ENCODE measurements at places on chromosomes 3 and 15. TPM values are rescaled to one million over a fixed set of nuclear protein-coding genes. Genes with fewer than 3 reads are reported as not detected.

DNA sequence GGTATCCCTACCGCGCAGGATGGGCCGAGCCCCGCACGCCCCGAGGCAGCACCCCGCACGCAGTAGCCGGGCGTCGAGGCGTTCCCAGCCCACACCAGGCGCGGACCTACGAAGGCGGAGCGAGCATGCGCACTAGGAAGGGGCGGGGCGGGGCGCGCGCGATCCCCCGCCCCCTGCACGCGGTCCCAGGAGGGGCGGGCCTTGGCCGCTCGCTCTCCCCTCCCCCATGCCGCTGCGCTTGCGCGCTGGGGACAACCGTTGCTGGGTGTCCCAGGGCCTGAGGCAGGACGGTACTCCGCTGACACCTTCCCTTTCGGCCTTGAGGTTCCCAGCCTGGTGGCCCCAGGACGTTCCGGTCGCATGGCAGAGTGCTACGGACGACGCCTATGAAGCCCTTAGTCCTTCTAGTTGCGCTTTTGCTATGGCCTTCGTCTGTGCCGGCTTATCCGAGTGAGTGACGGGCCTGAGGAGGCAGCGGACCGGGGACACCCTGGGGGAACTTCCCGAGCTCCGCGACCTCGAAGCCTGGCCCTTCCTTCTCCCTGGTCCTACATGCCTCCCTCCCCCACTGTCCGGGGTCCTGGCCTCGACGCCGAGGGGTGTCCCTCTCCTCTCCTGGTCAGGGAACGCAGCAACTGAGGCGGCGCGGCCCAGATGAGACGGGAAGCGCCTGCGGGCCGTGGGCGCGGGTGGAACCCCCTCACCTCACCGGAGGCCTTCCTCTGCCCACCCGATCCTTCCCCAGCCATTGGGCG is at the start of gene SPESP1:
Gene SPESP1, plus strand, starts transcription at position 258 of the 755 bp plus-strand sequence. Its CDS starts 129 bp downstream, at position 387.
- H3K27me3 ChIP-seq = no peaks in the 10 kb centered on the region
- no peak within 1 kb of the TSS for H3K27ac ChIP-seq
- DNase-seq = no peak
- no peaks in the 10 kb centered on the region for H3K36me3 ChIP-seq
- peak within 1 kb of the TSS; percentile 60 for H3K4me3 ChIP-seq
- no peaks in the 10 kb centered on the region for H3K4me1 ChIP-seq

- DNase-seq = no peak
- H3K36me3 ChIP-seq = no peaks in the 10 kb centered on the region
- no peak overlapping the region for H3K27ac ChIP-seq
Measured at GRCh38 chr3:44223299-44223698, 18.4 kb upstream of the TOPAZ1 start.

DNA sequence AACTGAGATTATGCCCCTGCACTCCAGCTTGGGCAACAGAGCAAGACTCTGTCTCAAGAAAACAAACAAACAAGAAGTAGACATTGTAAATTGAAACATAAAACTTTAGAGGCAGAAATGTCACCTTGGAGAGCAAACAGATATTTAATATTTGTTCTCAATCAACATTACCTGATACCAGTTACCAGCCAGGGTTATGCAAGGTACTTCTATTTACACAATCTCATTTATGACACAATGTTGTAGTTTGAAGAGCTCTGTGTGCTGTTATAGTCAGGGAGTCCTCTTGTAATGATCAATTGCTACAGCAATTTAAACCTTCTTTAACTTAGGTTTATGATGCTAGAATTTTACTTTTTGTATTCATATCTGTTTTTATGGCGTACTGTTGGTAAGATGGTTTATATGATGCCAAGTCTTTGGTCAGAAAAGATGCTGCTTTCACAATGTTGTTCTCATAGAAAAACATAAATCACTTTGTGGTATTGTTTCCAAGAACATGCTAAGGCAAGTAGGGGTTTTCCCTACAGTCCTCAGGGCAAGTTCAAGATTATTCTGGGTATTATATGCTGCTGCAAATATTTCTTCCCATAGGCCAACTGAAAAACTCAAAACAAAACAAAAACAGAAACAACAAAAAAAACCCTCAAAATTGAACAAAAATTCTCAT is 173.5 kb downstream of the TNIK start:
- H3K4me1 ChIP-seq = peaks cover 28% of the 10 kb centered on the region
- H3K4me3 ChIP-seq = no peak overlapping the region
- no peak overlapping the region for H3K27ac ChIP-seq
- H3K27me3 ChIP-seq = no peaks in the 10 kb centered on the region
- no peaks in the 10 kb centered on the region for H3K36me3 ChIP-seq

- H3K4me1 ChIP-seq = peaks cover 5% of the 10 kb centered on the region
- H3K36me3 ChIP-seq = peaks cover 49% of the 10 kb centered on the region
- no peak for DNase-seq
- H3K27me3 ChIP-seq = no peaks in the 10 kb centered on the region
- no peak overlapping the region for H3K27ac ChIP-seq
Measured at GRCh38 chr15:88627463-88627862, 6.3 kb downstream of the AEN start.

GRCh38 chr3:127632035-127632820 is 3.2 kb downstream of the PODXL2 start:
- H3K4me3 ChIP-seq = no peak overlapping the region
- no peak for DNase-seq
- H3K4me1 ChIP-seq = peaks cover 8% of the 10 kb centered on the region
- H3K36me3 ChIP-seq = no peaks in the 10 kb centered on the region
- H3K27ac ChIP-seq = no peak overlapping the region

DNA sequence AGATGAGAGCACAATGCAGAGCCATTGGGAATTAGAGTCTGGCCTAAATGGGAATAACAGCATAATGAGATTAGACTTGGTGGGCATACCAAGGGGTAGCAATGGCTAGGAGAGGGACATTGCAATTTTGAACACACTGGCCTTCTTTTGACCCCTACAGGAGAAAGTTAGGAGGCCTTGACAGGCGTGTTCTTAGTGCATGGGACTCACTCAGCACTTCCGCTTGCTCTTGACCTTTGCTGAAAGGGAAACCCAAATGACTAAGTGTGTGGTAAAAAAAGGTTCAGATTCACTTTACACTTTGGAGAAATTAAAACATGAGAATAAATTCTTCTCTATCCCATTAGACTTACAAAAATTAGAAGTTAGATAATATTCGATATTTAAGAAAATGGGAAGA is 317.4 kb downstream of the DIPK2A start:
- no peak for DNase-seq
- no peaks in the 10 kb centered on the region for H3K4me1 ChIP-seq
- H3K4me3 ChIP-seq = no peak overlapping the region
- no peaks in the 10 kb centered on the region for H3K36me3 ChIP-seq

DNA sequence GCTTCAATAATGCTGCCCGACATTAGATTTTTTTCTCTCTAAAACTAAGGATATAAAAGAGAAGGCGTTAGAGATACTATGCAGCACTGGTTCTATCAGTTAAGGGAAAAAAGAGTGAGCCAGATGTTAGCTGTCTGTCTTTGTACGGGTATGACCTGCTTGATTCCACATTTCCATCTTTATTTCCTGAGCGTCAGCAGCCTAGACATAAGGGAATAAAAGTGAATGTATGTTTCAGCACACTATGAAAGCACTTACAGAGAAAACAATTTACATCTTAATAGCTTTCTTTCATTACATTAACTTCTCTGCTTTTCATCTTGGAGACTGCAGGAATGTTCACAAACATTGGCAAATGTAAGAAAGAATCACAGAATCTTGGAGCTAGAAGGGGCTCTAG is 319.3 kb downstream of the CTNNB1 start:
- no peak overlapping the region for H3K27ac ChIP-seq
- no peaks in the 10 kb centered on the region for H3K4me1 ChIP-seq
- no peaks in the 10 kb centered on the region for H3K36me3 ChIP-seq

DNA sequence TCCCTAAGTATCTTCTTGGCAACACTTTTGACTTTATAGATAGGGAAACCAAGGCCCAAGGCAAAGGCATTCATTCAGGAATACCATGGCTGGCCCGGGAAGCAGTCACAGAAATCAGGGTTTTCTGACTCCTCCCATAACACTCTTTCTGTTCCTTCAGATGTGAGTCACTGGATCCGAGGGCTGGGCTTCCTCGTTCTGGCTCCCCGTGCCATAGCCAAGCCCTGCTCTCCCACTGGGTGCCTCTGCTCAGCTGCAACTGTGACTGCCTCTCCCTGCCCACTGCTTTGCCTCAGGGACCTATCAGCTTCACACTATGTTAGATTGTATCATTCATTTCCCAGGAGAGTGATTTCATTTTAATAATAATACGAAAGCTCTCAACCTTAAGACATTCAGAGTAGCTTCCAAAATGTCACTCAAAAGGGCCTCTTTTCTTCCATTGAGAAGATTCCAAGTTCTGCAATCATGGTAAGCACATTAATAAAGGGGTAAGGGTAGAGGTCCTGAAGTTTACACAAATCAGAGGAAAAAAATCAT is 50.2 kb downstream of the GABRB3 start:
- H3K27me3 ChIP-seq = no peaks in the 10 kb centered on the region
- H3K36me3 ChIP-seq = no peaks in the 10 kb centered on the region
- no peaks in the 10 kb centered on the region for H3K4me1 ChIP-seq
- H3K4me3 ChIP-seq = no peak overlapping the region
- DNase-seq = no peak

DNA sequence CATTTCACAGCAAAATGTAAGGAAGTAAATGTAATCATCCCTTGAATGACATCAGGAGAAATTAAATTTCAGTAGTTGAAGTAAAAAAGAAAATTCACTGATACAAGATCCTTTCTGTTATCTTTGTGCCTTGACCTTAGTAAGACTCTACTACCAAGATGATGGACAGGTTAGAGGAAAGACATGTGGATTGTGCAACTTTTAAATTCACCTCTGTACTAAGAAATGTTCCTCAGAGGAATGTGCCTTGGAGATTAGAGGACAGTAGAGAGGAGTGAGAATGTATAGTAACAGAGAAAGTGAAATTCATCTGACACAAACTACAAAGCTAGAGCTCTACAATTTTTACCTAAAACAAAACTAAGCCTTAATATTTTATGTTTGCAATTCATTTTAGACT is 375.3 kb downstream of the PLOD2 start:
- no peaks in the 10 kb centered on the region for H3K27me3 ChIP-seq
- H3K27ac ChIP-seq = no peak overlapping the region
- H3K4me3 ChIP-seq = no peak overlapping the region
- no peak for DNase-seq
- H3K36me3 ChIP-seq = no peaks in the 10 kb centered on the region
- H3K4me1 ChIP-seq = no peaks in the 10 kb centered on the region

GRCh38 chr3:112671930-112672715 is 31.2 kb upstream of the CCDC80 start:
- no peaks in the 10 kb centered on the region for H3K4me1 ChIP-seq
- H3K27me3 ChIP-seq = no peaks in the 10 kb centered on the region
- no peak overlapping the region for H3K4me3 ChIP-seq

- no peak for DNase-seq
- H3K4me3 ChIP-seq = peak overlapping the region; percentile 16
- H3K4me1 ChIP-seq = no peaks in the 10 kb centered on the region
- H3K36me3 ChIP-seq = no peaks in the 10 kb centered on the region
- no peak overlapping the region for H3K27ac ChIP-seq
Measured at GRCh38 chr3:78974181-78974790, 793.5 kb downstream of the ROBO1 start.

DNA sequence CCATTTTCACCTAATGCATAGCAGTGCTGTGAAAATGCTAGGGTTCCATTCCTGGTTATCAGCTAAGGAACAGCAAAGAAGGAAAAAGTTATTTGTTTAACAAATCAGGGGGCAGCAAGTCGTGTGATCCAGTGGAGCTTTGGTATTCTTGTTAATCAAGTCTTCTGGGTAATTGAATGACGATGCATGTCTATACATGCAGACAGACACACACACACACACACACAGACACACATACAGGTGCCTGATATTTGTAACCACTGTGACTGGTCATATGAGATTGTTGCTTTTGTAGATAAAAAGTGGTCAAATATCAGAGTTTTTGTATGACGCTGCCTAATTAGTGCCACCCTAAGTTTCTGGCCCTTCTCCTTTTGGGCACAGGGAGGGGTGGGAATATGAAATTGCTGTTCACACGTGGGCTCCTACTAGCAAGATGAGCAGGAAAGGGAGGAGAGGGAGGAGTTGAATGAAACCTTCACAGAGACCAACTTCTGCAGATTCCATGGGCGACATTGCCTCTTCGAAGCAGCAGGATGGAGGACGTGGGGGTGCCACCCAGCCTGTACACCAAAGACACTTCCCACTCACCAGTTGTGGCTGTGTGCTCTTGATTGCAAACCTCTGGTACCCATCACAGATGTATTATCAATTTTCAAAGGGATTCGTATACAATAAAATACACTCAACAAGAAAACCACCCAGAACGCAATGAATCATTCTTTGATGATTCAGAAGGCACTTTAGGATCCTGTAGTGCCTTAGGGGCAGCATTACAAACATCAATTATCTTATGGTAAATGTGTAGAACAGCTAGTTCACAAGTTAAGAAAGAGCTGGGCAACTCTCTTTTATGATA is 281.9 kb upstream of the ICE2 start:
- no peaks in the 10 kb centered on the region for H3K27me3 ChIP-seq
- no peaks in the 10 kb centered on the region for H3K36me3 ChIP-seq
- no peak overlapping the region for H3K27ac ChIP-seq
- peaks cover 2% of the 10 kb centered on the region for H3K4me1 ChIP-seq
- no peak for DNase-seq

DNA sequence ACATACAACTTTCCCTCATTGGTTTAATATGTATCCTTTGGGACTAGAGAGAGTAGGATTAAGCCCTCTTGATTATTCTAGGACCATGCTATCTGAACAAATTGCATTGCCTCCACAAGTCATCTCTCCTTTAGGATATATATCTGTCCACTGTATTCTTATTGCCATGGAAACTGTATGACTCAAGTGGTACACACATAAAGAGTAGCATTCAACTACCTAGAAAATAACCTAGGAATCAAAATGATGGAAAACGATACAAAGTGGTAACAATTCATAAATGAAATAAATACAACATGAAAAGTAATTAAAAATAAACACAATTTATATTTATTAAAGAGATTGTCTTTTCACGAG is 212.1 kb upstream of the P2RY1 start:
- H3K36me3 ChIP-seq = no peaks in the 10 kb centered on the region
- H3K27ac ChIP-seq = no peak overlapping the region
- H3K27me3 ChIP-seq = no peaks in the 10 kb centered on the region
- H3K4me1 ChIP-seq = peaks cover 3% of the 10 kb centered on the region
- DNase-seq = no peak

- H3K27ac ChIP-seq = peak overlapping the region; percentile 69
- H3K36me3 ChIP-seq = no peaks in the 10 kb centered on the region
- peaks cover 19% of the 10 kb centered on the region for H3K4me1 ChIP-seq
- no peak for DNase-seq
Measured at GRCh38 chr3:127546970-127547733, 43.4 kb downstream of the TPRA1 start.

DNA sequence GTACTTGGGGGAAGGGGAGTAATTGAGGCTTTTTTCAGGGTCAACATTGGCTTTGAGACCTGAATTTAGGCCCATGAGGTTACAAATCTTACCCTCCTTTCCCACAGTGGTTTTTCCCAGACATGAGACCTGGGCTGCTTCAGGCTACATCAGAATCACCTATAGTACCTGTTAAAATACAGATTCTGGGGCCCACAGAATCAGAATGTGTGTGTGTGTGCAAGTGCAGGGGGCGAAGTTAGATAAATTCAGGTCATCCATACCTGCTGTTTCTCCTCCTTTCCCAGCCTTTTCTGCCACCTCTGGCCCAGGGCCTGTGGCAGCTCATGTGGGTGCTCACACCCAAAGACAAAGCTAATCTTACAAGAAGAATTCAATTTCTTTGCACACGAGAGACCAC is 110.5 kb downstream of the RAB11A start:
- H3K27me3 ChIP-seq = peaks cover 8% of the 10 kb centered on the region
- DNase-seq = no peak
- no peak overlapping the region for H3K27ac ChIP-seq
- no peak overlapping the region for H3K4me3 ChIP-seq

Gene FANCD2OS
- not detected for total RNA-seq

Gene CPN2
- total RNA-seq = not detected

Gene HAPLN3
- 189 TPM for total RNA-seq

Gene TMEM266
- not detected for total RNA-seq

Gene COLQ
- 4.6 TPM for total RNA-seq

Gene SYNPR
- not detected for total RNA-seq

Gene FETUB
- total RNA-seq = not detected

Gene SLC24A5
- total RNA-seq = not detected

All from ascending aorta (tissue), 2 donors.